Iris pigment epithelial cell (primary cell): ENCODE measurements at places on chromosomes 12 and 14.

GRCh38 chr14:68020493-68020892 is 200.9 kb downstream of the RAD51B start:
- DNase-seq = no peak

- no peak for DNase-seq
Measured at GRCh38 chr12:46300910-46301309, 32.1 kb upstream of the SLC38A1 start.

- DNase-seq = no peak
Measured at GRCh38 chr14:69325646-69326265, 65.8 kb downstream of the GALNT16 start.

- DNase-seq = peak; percentile 9
Measured at GRCh38 chr12:31845613-31846322, 113.4 kb upstream of the RESF1 start.

GRCh38 chr12:85623763-85624162 is 212.4 kb downstream of the RASSF9 start:
- no peak for DNase-seq

DNA sequence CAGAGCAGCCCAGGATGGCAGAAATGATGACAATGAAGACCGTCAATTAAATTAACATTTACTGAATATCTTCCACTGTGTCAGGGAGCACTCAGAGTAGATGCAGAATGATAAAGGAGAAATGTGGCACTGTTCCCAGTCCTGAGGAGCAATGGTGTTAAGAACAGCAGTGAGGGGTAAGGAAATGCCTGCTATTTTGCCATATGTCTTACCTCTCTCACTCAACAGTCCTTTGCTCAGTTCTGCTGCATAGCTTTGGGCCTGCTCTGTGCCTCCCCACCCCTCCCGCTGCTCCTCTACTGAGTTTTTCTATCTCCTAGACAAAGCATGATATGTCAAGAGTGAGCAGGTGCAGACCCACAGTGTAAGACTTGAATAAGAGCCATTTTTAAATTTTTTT is 318.8 kb downstream of the NAV3 start:
- DNase-seq = peak; percentile 20

GRCh38 chr12:131164096-131164872 is 210.6 kb downstream of the ADGRD1 start:
- no peak for DNase-seq

DNA sequence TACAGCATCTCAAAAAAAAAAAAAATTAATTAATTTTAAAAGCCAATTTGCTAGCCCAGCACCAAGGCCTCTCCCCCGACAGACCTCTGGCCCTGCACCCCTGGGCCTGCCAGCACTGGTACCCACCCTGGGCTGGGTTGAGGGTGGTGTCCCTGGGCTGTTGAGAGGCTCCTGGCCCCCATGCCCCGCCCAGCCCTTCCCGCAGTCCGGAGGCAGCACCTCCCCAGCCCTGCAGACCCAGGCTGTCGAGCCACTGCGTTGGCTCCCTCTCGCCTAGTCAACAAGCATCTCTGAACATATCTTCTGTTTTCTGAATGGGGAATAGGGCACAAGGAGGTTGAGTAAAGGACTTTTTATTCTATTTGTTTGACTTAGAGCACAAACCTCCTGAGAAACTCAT is 87.1 kb downstream of the FBXL14 start:
- no peak for DNase-seq

DNA sequence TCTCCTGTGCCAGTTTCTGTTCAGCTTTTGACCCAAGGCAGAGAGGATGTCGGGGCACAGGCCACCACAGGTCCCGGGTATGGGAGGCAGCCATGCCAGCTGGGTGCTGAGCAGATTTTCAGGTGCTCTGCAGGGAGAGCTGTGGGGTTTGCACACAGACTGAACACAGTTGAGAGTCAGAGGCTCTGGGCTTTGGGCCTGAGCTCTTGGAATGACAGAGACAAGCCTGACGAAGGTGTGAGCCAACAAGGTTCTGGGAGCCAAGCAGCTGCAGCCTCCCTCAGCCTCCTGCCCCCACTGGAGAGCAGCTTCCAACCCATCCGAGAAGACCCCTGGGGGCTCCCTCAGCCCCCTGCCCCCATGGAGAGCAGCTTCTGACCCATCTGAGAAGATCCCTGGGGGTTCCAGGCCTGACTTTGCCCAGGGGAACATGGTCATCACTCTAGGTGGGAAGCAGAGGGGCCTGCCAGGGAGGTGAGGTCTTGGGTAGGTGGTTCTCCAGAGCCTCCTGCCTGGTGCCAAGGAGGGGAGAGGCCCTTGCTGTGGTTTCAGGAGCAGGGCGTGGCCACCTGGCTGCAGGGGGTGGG is 13.8 kb downstream of the FBRSL1 start:
- DNase-seq = no peak

GRCh38 chr14:105059035-105059924 is 6.0 kb downstream of the GPR132 start:
- DNase-seq = no peak

DNA sequence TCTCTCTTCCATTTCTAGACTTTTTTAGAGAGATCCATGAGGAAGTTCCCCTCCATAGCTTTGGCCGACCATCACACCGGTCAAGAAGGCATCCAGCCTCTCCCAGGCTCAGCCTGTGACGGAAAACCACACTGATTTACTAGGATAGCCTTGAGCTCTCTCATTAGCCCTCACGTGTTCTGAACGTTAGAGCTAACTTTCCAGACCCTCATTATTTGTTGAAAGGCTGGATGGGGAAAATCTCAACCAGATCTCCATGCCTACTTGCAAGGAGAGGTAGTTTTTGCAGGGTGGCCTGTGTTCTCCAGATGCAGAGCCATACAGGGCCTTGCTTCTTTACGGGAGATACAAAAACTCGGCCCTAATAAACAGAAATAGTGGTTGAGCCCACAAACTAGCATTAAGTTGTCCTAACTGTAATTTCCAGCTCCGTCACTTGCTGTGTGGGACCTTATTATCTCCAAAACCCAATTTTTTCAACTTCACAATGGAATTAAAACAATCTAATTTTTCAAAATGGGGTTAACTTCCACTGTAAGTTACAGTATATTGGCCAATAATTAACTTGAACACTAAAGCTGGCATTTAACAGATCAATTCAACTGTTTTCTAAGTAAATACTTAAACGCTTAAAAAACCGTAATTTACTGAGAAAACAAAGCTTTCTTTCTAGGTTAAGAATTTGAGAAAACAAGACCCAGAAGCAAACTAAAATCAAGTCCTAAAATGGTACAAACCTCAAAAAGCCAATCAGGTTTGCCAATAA is 65.3 kb downstream of the KLHL28 start:
- no peak for DNase-seq

DNA sequence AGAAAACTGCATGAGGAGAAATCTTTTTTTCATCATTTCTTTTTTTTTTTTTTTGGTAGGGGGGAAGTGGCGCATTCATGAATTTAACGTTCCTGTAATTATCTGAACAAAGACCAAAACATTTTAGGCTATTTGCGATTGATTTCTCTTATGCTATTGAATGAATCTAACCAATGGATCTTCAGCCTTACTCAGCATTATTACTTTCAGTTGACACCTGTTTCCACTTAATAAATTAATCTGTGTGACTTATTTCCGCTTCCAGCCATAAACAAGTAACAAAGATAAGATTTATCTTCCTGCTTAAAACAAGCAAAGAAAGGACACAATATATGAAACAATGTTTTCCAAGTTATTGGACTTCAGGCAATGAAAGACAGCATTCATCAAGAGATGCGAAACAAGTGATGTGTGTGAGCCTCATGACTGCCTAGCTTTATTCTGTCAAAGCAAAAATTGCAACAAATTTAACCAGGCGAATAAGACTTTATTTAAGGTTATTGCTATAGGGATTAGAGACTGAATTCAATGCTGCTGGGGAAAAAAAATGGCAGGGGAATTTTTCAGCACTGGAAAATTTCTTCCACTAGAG is 1026.9 kb downstream of the LRFN5 start:
- DNase-seq = no peak

DNA sequence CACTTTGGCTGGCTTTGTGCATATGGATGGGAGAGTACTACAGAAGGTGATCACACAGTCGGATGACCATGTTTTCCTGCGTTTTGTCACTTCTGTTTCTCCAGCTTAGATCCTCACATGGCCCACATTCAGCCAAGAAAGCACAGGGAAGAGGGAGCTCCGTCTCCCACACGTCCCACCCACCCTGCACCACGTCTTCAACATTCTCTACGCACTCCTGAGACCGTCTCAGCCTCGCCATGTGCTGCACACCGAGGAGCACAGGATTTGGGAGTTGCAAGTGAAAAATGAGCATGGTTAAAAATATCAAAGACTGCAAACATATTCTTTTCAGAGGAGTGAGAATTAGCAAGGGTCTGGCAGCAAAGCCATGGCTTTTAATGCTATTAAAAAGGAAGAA is 122.2 kb downstream of the APAF1 start:
- no peak for DNase-seq

DNA sequence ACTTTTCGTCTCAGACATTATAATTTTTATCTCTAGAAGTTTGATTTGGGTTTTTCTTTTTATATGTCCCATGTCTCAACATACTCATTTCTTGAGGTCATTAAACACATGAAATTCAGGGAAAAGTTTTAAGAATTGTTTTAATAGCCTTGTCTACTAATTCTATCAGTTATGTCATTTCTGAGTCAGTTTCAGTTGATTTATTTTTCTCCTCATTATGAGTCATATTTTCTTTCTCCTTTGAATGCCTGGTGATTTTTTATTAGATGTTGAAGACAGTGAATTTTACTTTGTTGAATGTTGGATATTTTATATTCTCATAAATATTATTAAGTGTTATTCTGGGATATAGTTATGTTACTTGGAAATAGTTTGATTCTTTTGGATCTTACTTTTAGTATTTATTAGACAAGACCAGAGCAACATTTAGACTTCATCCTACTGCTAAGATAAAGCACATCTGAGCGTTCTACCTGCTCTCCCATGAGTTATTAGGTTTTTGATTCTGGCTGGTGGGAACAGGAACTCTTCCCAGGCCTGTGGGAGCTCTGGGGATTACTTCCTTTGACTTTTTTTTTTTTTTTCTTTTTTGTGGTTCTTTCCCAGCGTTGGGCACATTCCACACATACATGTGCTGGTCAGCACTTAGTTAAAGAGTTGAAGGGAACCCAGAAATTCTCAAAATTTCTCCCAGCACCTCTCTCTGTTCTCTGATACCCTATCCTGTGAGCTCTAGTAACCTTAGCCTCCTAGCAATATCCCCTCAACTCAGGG is 1157.7 kb downstream of the BCL11B start:
- DNase-seq = no peak

DNA sequence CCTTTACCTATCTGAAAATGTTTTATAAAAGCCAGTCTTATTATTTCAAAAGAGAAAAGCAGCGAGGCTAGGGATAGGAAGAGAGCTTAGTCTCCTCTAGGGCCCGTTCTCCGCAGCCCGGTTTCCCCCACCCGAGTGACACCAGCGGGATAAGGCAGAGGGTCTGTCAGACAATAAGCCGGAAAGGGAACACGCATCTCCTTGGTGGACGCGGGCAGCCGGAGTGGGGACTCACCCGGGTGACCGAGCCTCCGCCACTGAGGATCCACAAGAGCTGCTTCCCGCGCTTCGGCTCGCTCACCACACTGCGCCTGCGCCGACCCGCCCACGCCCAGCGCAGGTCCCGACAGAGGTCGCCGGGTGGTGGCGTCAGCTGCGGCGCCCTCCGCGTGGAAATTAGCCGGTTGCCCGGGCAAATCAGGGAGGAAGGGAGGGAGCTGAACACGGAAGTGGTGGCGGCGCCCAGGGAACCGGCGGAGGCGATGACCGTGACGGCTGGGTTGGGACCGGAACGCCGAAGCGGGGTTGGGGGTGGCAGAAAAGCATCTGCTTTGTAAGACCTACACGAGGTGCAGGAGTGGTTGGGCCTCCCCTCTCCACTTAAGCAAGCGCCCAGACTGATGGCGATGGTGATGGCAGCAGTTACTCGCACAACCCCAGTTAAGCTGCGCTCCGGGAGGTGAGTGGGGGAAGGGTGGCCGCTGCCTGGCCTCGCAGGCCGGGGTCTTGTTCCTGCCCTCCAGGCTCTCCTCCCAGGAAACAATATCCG is at the start of the genes SOCS4 and WDHD1:
TSS of gene SOCS4 (plus strand) at position 444 of the 769 bp plus-strand sequence. CDS start 15,806 bp downstream, outside the sequence.
TSS of gene WDHD1 (minus strand) at position 307 of the 769 bp plus-strand sequence. CDS start 312 bp downstream, outside the sequence.
- DNase-seq = peak; percentile 91

DNA sequence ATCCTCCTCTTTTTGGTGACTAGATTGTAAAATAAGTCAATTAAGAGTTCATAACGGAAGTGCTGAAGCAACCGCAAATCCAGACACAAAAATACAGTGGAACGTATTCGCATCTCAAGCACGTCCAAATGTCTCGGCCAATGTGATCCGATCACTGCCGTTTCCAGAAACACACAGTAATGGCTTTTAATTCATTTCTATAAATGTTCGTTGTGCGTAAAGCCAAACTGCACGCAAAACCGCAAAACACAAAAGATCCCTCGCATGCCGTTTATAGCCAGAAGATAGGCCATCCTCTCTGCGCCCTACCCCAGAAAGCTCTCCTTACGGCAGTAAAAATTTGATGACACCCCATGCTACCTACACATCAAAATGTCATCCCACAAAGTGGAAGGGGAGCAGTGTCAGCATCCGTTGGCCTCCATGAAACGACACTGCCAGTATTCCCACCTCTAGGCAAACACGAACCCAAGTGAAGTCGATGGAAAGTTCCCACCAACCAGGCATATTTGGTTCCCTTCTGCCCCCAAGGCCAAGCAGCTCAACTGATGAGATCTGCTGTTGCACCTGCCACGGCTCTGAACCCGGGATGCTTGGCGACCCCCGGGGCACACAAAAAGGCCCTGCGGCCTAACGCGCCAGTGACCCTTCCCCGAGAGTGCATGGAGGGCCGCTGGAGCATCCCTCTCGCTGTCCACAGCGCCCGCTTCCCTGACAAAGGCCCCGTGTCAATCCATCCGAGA is 1.4 kb downstream of the HECTD4 start:
- no peak for DNase-seq

GRCh38 chr12:42299392-42300308 is 26.2 kb downstream of the ZCRB1 start:
- DNase-seq = peak; percentile 80

DNA sequence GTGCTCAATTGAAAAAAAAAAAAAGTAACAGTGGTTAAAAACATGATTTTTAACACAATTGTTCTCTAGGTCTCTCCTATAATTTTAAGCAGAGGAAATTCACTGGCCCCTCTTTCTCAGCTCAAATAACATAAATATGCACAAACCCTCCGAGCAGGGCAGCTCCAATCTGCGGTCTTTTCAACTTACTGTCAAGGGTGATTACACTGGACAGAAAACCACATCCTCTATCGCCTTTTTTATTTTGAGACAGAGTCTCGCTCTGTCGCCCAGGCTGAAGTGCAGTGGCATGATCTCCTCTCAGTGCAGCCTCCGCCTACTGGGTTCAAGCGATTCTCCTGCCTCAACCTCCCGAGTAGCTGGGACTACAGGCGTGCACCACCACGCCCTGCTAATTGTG is 16.5 kb upstream of the GABARAPL1 start:
- no peak for DNase-seq

DNA sequence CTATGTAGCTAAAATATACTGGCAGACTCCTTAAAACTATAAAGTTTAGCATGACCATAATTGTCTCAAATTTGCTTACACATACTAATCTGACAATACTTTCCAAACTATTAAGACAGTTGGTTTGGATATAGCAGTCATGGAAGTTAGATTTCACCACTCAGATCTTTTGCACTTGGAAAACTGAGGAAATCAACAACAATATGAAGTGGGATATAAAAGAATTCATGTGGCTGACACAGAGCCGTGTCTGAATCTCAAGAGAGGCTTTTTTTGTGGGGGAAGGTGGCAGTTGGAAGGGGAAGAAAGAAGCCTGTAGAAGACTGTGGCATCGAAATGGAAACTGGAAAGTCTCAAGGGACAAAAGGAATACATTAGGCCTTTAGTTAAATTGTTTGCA is 166.6 kb upstream of the FLRT2 start:
- DNase-seq = no peak

GRCh38 chr14:85003805-85004204 is 526.1 kb upstream of the FLRT2 start:
- DNase-seq = no peak
